ENCODE measurements at places on chromosomes 13 and 19.

DNA sequence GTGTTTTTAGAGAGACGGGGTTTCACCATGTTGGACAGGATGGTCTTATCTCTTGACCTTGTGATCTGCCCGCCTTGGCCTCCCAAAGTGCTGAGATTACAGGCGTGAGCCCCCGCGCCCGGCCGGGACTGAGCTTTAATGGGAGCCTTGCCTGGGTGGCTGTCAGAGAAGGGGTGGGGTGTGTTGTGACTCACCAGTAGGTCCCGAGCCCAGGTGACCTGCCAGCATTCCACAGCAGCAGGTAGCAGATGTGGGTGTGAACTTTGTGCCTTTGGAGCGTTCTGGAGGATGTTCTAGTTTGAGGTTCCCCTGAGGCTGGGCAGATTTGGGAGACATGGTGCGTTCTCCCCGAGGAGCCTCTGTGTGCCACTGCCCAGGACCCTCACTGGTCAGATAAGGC is 7.1 kb upstream of the EPN1 start:
- no peak for DNase-seq

DNA sequence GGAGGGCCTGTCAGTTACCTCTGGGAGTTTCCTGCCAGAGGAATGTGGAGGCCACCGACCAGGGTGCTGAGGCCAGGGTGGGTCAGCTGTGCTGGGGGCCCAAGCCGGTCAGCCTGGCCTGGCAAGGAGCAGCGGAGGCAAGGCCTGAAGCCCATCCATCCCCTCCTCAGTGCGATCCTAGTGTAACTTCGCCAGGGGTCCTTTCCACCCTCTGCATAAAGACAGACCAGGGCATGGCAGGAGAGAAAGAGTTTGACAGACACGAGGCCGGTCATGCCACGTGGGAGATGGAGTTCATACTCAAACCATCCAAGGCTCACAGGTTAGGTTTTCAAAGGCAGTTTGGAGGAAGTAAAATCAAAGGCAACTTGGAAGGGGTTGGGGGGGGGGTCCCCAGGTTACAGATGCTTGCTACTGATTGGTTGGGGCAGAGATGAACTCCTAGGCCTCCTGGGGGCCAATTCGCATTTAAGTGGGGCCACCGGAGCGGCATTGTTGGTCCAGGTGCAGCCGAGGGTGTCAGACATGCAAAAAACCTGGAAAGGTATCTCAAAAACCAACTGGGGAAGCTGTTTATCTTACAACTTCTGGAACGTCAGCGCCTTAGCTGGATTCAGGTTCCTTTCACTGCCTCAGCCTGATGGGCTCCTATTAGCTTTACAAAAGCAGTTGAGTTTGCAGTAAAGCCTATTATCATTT is 36.8 kb upstream of the DPRX start:
- no peak for DNase-seq

DNA sequence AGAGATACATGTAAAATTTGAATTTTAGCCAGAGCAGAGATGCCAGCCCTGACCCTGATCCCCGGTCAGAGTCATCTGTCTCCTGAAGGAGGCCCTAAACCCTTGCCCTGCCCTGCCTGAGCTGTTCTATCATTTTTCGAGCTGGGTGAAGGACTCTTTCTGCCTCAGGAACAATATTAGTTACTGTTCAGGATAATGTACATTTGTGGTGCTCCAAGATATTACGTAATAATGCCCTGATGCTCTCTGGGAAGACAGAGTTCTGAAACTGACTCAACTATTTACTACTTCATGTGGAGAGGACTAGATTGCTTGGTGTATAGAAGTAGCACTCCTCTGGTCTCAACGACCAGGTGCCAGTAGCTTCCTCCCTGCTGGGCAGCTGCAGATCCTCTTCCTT is 37.9 kb upstream of the UBL3 start:
- DNase-seq: no peak

- no peak for DNase-seq
Measured at GRCh38 chr19:6087074-6087571, 23.2 kb downstream of the RFX2 start.

GRCh38 chr13:73740666-73741065 is 393.5 kb downstream of the KLF12 start:
- DNase-seq: no peak

DNA sequence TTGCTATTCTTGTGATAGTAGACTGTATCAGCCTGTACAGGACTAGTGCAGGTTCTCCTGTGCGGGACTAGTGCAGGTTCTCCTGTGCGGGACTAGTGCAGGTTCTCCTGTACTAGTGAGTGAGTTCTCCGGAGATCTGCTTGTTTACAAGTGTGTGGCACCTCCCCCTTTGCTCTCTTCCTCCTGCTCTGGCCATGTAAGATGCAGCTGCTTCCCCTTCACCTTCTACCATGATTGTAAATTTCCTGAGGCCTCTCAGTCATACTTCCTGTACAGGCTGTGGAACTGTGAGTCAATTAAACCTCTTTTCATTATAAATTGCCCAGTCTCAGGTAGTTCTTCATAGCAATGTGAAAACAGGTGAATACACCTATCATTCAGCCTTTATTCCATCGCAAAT is 289.6 kb downstream of the TEX29 start:
- DNase-seq: no peak

DNA sequence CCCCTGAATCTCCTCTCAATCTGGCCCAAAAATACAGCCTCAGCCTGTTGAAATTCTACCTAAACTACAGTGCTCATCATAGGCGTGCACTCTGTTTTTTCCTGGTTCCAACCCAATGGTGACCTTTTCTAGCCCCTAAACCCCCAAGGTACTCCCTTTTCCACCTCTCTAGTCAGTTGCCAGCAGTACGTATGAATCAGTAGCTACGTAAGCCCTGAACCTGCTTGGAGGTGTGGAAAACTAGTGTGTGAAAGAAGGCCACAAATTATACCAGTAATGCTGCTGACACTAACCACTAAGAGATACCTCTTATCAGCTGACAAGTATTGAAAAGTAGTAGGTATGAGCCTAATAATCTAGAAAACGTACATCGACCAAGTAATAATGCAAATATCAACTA is 60.9 kb downstream of the FOXO1 start:
- DNase-seq: no peak

- DNase-seq: no peak
Measured at GRCh38 chr19:27751044-27751391, 1461.9 kb downstream of the UQCRFS1 start.

DNA sequence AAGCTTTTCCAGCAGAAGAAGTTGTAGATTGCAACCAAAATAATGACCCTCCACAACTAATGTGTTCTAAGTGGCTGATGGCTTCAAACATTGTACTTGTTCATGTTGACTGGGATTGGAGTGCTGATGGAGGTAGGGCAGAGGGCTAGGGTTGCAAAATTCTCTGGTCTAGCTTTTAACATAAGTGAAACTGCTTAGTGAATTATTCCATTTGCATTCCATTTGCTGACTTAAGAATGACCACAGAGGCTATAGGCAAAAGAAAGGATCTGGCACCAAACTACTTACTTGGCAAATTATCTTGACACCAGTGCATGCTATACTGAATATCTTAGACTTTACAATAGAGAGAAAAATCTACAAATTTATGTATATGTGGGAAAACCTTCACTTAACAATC is 287.0 kb downstream of the FGF9 start:
- no peak for DNase-seq

- no peak for DNase-seq
Measured at GRCh38 chr13:72700509-72700908, 26.9 kb downstream of the MZT1 start.

DNA sequence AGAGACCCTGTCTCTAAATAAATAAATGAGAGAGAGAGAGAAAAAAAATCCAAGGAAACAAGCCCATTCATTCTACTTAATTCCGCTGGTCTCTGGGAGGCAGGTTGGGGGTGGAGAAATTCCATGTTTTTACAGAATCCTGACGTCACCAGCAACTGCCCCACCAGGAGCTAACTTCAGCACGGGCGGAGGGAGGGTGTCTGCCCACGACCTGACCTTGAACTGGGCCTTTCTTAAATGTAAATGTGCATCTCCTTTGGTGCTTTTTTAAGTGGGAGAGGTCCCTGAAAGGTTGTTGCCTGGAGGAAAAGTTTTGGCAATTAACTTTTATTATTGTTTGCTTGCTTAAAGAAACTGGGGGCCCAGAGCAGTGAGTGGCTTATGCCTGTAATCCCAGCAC is 15.5 kb downstream of the KLF2 start:
- no peak for DNase-seq

- DNase-seq: no peak
Measured at GRCh38 chr13:110446575-110446890, 115.0 kb downstream of the RAB20 start.

GRCh38 chr19:16871871-16872270 is 16.9 kb upstream of the F2RL3 start:
- no peak for DNase-seq

- DNase-seq: no peak
Measured at GRCh38 chr13:99205621-99206220, 5.1 kb downstream of the UBAC2 start.

DNA sequence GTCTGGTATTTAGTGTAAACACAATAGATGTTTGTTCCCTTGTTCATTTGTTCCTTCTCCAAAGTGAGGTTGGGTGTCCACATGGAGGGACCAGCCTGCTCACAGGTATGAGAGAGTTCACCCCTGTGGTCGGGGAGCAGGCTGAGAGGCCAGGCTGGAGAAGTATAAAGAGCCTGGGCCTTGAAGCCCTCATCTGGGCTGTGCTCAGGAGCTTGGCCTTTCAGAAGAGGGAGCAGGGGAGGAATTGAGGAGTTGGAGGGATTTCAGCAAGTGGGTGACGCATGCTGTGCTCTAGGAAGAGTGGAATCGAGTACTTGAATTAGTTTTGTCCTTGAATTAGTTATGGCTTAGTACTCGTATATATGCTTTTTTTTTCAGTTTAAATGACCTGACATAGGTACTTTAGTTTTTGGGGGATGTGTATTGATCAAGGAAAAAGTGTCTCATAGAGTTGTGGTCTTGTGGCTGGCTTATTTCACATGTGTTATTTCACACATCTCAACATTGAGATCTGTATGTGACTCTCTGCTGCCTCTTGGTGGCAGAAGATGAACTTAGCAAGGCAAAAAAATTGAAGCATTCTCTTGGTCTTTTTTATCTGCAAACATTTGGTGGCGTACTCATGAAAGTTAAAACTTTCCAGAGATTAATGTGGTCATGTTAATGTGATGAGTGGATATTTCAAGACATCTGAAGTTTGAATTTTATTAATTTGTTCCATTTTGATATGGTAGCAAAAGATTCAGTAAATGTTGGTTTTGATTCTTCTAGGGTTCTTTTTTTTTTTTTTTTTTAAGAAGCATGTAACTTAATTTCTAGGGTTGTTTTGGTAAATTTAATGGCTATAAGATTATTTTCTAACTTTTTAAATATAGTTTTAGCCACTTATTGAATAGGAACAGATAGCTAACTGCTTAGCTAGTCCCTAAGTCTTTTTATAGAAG is 54.3 kb downstream of the SLAIN1 start:
- DNase-seq: peak; percentile 76

DNA sequence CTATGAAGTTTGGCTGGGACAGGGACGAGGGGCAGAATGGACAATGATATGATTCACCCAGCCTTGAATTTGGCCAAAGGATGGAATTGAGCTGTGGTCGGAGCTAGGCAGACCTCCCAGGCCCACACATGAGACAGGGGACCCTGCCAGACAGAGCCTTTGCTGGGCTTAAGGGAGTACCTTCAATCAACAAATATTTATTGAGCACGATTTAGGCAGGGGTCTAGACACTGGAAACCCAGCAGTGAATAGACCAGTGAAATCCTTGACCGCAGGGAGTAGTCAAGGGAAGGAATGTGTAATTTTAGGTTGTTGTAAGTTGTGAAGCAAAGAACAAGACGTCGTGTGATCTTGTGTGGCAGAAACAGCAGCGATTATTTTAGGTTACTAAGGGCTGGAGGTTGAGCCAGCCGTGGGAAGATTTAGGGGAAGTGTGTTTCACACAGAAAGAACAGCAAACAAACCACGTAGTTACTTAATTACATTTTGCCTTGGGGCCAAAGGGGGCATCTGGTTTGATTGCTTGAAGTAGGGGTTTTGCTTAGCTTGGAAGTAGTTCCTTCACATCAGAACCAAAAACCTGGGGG is 16.9 kb upstream of the AP1M2 start:
- DNase-seq: peak; percentile 23

DNA sequence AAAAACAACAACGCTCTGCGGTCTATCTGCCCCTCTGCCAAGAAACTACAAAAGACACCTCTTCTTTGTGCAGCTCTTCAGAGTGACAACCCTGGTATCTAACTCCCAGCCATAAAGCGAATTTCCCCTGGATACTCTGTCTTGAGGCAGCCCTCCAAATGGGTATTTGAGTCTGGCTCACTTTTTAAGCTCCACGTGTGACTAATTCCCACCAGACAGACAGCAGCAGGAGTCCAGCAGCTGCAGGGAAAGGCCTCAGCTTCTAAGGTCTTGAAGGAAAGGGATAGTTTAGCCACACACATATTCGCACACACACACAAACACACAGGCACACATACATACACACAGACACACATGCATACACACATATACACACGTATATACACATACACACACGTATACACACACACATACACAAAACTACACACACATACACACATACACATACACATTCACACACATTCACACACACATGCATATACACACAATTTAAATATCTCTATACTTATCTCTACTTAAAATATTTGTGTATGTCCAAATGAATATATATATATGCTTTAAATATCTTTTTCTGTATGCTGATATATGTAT is 188.8 kb downstream of the TSHZ3 start:
- DNase-seq: no peak

GRCh38 chr19:958967-959855 is 24.9 kb upstream of the WDR18 start:
- DNase-seq: no peak

DNA sequence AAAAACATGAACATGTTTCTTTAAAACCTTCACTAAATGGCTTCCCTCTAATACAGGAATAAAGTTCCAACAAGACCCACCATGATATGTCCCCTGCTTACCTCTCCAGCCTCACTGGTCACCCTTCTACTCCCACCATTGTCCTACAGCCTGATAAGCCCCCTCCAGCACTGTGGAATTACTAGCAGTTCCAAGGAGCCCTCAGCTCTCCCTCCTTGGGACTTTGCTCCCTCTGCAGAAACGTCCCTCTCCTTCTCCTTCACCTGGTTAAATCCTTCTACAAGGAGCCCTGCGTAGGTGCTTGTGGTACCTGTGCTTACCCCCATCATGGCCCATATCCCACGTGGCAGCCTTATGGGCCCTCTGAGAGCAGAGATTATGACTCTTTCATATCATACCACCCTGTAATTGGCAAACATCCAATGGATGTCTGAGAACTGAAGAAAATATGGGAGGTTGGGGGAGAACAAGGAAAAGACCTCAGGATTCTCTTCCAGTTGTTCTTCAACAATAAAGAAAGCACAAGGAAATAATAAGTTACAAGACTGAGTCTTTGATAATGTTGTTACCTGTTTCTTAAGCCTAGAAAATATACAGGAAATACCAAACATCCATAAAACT is 26.1 kb upstream of the DOCK9 start:
- no peak for DNase-seq

DNA sequence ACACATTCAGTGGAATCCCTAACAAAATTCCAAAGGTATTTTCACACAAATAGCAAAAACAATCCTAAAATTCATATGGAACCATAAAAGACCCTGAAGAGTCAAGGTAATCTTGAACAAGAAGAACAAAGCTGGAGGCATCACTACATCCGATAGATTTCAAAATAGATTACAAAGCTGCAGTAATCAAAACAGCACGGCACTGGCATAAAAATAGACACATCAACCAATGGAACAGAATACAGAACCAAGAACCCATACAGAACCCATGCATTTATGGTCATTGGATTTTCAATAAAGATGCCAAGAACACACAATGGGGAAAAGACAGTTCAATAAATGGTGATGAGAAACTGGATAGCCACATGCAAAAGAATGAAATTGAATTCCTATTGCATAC is 32.5 kb downstream of the ZNF566 start:
- DNase-seq: no peak

Data from midbrain (tissue), 1 donor.